Fibroblast of the aortic adventitia (primary cell): ENCODE measurements at places on chromosomes 6 and 20.

- DNase-seq = no peak
Observed at GRCh38 chr6:127186889-127187288, 68.4 kb downstream of the RSPO3 start.

DNA sequence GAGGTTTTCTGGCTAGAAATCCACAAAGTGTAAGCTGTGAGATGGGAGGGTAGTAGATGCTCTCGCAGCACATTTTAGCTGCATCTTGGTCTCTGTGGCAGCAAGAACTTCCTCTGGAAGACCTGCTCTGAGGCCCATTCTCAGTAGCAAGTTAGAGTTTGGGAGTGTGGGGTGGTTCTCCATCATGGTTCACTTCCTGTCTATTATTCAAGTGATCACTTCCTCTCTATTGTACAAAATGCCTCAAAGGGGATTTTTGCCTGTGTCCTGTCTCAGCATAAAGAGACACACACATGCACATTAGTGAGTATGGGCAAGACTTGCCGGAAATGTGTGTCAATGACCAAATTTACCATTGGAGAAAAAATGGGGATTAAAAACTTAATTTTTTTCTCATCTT lies 42.5 kb downstream of the LYRM2 start:
- DNase-seq = no peak

DNA sequence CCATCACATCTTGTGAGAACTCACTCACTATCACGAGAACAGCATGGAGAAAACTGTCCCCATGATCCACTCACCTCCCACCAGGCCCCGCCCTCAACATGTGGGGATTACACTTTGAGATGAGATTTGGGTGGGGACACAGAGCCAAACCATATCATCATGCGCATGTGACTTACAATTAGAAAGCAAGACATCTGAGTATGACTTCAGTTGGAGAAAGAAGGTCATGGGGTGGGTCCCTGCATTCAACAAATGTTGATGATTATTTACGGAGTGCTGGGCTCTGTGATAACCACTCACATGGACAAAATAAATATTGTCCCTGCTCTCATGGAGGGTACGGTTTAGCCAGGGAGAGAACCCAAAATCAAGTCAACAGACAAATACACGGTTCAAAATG lies 37.9 kb downstream of the VSTM2L start:
- DNase-seq = no peak

DNA sequence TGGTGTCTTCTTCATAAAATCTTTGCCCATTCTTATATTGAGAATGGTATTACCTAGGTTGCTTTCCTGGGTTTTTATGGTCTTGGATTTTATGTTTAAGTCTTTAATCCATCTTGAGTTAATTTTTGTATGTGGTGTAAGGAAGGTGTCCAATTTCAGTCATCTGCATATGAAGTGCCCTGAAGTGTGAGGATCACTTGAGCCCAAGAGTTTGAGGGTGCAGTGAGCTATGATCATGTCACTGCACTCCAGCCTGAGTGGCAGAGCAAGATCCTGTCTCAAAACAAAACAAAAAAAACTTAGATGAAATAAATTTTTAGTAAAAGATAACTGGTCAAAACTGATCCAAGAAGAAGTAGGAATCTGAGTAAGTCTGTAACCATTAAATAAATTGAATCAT lies 215.4 kb downstream of the TBC1D7 start:
- no peak for DNase-seq

DNA sequence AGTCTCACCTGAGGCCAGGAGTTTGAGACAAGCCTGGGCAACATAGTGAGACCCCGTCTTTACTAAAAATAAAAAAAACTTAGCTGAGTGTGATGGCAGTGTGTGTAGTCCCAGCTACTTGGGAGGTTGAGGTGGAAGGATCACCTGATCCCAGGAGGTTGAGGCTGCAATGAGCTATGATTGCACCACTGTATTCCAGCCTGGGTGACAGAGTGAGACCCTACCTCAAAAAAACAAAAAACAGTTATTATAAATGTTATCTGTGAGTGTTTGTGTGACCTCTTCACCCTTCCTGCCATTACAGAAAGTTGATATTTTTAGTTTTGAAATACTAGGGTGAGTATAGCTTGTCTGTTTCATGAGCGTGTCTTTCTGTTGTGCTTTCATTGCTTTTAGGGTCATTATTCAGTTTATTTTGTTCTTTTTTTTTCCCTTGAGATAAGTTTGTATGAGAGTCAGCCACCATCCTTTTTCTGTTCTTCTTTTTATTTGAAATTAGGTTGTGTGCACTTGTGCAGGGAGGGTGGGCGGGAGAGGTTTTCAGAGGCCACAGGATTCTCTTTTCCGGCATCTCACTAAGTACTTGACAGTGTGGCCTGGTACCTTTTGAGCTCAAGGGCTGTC lies 26.2 kb downstream of the CDYL start:
- DNase-seq = no peak

GRCh38 chr6:105757512-105758200 lies 328.5 kb upstream of the PRDM1 start:
- no peak for DNase-seq

- peak; percentile 78 for DNase-seq
Observed at GRCh38 chr6:114108119-114109002, 137.4 kb upstream of the HDAC2 start.

DNA sequence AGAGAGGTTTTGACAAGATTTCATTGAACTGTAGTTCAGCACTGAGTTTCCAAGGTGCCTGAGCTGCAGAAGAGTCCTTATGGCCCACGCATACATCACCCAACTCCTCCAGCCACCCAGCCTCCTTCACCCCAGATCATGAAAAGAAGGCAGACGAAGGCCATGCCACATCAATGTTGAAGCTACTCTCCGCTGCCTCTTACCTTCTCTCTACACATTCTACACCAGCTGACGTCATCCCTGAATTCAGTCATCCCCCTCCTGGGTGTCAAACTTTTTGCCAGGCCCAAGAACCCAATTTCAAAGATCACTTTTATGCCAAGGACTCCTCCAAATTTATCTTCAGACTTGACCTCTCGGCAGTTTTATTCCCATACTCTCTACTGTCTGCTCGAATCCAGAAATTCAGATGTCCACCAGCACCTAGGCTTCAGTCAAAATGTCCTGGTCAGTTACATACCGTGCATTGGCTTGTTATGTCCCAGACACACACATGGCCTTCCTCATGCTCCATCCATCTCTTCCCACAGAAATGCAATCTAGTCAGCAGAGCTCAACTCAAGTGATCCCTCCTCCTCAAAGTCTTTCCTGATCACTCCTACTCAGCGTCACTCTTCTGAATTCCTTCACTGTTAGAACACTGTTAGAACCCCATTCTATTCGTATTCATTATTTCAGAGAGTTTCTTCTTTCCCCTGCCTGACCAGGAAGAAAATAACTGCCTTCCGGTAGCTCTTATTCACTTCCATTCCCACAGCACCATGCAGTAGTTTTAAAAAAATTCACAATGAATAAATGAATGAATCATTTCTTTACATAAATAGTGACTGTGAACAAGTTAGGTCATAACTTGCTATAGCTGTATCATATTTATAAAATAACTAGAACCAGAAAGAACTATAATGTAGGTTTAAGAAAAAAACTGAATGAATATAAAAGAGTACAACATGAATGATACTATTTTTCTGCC lies 11.5 kb downstream of the ATXN1 start:
- no peak for DNase-seq

DNA sequence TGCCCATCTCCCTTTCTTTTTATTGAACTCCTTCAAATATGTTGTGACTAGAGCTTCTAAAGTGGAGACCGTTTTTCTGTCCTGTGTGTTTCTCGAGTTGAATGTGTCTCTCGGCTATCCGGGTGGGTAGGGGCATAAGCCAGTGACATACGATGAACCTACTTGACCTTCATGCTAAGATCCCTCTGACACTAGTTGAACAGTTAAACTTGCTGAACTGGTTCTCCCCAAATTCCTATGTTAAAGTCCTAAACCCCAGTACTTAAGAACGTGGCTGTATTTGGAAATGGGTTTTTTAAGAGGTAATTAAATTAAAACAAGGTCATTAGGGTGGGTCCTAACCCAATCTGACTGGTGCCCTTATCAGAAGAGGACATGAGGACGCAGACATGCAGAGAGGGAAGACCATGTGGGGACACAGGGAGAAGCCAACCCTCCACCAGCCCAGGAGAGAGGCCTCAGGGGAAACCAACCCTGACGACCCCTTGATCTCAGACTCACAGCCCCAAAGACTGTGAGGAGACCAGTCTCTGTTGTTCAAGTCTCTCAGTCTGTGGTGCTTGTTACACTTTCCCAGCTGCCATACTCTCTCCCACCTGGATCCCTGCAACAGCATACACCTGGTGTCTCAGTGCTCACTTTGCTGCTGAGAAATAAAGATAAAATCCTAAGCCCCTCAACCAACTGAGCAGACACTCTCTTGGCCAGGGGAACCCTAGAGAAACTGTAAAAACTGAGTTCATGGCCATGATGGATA lies 208.4 kb downstream of the MYLK4 start:
- no peak for DNase-seq

DNA sequence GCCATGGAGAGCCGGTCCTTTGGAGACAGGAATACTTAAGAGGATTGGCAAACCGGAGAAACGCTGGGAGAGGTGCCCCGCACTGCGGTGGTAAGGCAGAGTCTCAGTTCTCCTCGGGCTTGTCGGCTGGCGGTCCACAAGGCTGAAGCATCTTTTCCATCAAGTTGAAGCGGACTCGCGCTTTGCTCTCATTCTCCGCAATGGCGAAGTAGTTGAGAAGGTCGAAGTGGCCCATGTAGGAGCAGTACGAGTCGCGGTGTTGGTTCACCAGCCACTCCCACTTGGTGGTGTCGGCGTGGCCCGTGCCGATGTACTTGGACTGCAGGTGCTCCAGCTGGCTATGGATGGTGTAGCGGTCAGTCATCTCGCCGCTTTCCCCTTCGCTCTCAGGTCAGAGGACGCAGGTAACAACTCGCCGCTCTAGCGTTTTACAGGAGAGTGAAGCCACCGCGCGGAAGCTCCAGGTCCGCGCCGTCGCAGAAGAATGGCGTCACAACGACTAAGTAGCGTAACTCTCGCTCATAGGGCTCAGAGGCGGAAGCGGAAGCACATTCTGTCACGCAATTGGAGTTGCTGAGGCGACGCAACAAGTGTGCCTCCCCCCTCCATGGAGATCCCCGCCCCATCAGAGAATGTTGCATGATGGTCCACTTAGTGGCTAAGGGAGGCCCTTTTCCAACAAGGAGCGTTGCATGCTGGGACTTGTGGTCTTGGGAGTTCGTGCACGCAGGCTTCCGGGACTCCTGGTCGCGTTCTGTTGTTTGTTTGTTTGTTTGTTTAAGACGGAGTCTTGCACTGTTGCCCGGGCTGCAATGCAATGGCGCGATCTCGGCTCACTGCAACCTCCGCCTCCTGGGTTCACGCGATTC lies at the start of gene SF3B5:
SF3B5 (minus strand) TSS at position 440 of the 869 bp plus-strand sequence; CDS start at position 364, 76 bp downstream.
- DNase-seq = peak; percentile 100

DNA sequence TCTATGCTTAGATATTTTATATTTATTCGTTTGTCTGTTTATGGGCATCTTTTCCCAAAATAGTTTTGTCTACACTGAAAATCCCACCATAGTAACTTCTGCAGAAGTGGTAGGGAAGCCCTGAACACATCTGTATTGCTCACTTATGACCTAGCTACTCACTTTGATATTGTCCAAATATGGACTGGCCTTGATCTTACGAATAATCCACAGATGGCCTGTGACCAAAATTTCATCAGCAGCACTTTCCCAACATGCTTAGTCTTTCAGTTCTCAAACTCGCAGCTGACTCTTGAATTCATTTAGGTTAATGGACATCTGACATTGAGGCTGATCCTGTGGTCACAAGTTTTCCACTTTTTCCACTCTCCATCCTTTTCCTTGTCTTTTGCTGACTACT lies 80.8 kb upstream of the BEND3 start:
- DNase-seq = no peak

- no peak for DNase-seq
Observed at GRCh38 chr20:35732644-35732982, 9.4 kb downstream of the RBM39 start.

- DNase-seq = peak; percentile 61
Observed at GRCh38 chr6:27332692-27333641, 20.9 kb upstream of the POM121L2 start.

- DNase-seq = no peak
Observed at GRCh38 chr20:24938498-24938897, 10.6 kb upstream of the CST7 start.

DNA sequence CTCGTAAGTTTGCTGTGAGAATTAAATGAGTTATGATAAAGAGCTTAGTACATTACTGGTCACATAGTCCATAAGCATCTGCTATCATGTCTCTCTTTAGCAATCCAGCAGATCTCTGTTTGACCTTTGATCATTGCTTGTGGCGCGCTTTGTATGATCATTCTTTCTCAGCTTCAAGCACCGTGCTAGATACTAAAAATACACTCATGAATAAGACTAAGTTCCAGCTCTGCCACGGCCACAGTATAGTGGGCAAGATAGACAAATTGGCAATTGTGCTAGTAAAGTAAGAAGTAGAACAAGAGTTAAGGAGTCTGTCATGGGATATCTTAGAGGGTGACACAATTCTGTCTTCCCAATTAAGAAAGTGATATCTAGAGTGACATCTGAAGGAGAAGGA lies 75.2 kb upstream of the ADGRF1 start:
- DNase-seq = no peak

GRCh38 chr6:163764565-163764964 lies 350.0 kb downstream of the QKI start:
- DNase-seq = no peak

DNA sequence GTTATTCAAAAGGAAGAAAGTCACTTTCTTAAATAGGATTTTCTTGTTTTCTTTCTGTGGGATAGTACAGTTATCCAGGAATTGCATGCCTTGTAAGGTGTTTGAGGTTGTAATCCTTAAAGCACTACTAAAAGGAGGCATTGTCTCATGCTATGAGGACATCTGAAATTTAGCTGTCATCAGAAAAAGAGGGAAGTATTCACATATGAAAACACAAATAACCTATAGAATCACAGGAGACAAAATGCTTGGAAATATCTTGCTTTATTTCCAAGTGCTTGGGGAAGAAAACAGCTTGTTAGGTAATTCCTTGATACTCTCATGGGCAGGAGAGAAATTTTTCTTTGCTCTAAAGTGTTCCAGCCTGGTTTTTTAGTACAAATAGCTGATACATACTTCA lies 40.1 kb downstream of the HECA start:
- DNase-seq = no peak

GRCh38 chr6:53432318-53433161 lies 83.8 kb upstream of the ELOVL5 start:
- peak; percentile 68 for DNase-seq

- DNase-seq = no peak
Observed at GRCh38 chr6:117237561-117237960, 27.8 kb upstream of the VGLL2 start.

- peak; percentile 68 for DNase-seq
Observed at GRCh38 chr6:152273002-152273401, 364.2 kb downstream of the SYNE1 start.
